ENCODE measurements at places on chromosomes 2 and 18.

DNA sequence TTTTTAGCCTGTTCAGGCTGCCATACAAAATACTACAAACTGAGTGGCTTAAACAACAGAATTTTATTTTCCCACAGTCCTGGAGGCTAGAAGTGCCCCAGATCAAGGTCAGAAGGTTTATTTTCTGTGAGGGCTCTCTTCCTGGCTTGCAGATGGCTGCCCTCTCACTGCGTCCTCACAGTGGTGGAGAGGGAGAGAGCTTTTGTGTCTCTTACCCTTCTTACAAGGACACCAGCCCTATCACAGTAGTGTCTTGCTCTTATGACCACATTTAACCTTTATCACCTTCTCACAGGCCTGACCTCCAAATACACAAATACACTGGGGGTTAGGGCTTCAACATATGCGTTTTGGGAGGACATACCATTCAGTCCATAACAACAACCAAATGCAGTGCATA is 11.7 kb downstream of the WDR7 start:
- no peak for DNase-seq

DNA sequence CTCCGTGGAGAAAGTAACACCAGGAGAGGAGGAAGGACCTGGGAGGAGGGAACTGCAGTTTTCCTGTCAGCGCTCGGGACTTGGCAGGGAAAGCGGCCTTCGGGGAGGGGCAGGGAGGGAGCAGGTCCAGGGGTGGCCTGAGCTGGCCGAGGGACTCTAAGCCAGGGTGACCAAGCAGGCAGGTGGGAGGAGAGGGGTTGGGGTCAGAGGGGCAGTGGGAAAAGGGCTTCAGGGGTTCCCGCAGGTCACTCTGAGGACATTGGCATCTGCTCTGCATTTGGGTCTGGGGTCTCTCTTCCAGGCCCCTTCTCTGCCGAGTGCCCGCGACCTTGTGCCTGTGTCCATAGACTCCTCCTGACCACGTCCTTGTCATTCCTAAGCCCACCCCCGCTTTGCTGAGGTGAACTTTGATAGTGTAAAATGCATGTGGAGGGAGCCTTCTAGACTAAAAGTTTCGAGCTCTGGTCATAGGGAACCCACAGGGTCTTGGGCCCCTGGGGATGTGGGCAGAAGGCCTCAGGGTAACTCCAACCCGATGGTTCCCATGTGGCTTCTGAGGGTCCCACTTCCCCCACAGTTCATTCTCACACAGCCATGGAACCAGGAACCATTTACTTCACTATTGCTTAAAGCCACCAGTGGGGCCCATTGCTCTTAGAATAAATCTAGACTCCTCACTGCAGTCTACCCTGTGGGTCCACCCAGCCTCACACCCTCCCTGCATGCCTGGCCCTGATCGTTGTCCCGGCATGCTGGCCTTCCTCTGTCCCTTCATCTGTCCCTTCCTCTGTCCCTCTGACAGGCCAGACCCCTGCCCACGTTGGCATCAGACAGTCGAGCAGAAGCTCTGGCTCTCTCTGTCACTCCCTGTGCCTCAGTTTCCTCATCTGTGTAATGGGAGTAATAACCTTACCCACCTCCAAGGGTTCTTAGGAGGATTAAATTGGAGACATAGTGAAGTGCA is 229.2 kb downstream of the SEPTIN10 start:
- DNase-seq = no peak

GRCh38 chr2:119857742-119858141 is 98.0 kb downstream of the PTPN4 start:
- no peak for DNase-seq

DNA sequence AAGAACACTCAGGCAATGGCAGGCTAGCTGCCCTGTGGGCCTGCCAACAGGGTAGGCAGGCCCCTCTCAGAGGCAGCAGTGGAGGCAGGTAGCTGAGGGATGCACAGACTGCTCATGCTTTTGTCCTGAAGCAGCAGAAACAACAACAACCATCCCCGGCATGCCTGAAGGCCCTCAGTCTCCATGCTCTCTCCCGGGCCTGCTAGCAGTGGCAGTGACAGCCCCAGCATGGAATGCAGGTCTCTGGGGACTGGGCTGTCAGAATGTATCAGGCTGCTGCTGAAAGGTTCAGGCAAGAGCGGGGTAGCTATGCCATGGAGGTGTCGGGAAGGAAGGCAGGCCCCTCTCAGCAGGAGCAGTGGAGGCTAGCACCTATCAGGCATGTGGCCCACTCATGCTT is 209.8 kb downstream of the KCNJ3 start:
- DNase-seq = no peak

DNA sequence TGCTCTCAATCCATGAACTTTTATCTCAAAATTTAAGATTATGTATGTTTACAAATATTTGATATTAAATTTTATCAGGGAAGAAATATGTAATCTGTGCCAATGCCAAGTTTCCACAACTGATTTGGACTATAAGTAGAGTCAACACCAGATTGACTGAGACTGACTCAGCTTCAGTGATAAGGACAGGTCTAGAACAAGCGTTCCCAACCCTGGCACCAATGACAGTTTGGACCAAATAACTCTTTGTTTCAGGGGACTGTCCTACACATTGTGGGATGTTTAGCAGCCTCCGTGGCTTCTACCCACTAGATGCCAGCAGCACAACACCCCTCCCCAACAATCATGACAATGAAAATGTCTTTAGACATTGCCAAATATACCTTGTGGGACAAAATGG is 165.3 kb downstream of the THADA start:
- no peak for DNase-seq

DNA sequence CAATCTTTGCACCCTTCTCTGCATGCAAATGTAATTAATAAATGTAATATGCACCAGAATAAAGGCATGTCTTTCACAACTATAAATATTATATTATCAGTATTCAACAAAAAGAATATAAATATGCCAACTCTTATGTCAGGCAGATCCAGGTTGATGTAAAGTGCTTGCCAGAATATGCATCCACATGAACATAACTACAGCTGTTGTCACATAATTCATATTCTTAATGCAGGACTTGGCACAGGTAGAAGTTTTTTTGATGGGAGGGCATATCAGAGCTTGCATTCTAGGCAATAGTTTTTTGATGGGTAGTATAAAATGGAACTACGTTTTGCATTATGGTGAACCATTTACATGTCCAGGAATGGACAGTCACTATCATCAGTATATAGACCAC is 544.3 kb downstream of the ZNF804A start:
- DNase-seq = no peak

GRCh38 chr2:29097569-29097968 is 17.6 kb upstream of the CLIP4 start:
- DNase-seq = no peak

DNA sequence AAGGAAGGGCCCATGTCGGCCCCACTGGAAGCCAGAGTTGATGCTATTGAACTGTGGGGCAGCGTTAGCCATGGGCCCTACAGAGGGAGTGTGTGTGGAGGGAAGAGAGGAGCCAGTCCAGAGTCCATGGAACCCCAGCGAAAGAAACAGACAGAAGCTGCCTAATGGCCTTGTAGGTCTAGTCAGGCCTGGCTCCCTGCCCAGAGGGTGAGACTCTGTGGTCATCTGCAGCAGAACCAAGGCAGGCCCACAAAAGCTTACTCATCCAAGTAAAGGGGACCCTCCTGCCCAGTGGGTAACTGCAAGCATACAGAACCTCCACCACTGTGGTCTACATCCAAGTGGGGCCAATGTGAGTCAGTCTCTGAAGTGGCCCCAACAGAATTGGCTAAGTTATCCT is 439.8 kb downstream of the TGIF1 start:
- no peak for DNase-seq

GRCh38 chr18:67010919-67011318 is 407.0 kb upstream of the CDH19 start:
- DNase-seq = no peak

DNA sequence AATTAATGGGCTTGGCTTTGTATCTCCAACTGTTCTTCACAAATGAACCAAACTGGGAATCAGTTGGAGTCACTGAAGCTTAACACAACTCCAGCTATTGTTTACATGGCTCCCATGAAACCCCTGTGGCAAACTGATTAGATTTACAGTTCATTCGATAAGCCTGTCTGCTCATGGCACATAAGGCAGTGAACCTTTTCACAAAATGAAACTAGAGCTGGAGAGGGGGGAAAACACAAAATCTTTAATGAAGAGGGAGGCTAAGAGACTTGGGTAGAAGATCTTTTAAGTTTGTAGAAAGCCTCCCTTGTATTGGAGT is 11.6 kb upstream of the ITGA6 start:
- no peak for DNase-seq

- DNase-seq = no peak
Observed at GRCh38 chr2:98731894-98732349, 990 bp upstream of the MGAT4A start.

DNA sequence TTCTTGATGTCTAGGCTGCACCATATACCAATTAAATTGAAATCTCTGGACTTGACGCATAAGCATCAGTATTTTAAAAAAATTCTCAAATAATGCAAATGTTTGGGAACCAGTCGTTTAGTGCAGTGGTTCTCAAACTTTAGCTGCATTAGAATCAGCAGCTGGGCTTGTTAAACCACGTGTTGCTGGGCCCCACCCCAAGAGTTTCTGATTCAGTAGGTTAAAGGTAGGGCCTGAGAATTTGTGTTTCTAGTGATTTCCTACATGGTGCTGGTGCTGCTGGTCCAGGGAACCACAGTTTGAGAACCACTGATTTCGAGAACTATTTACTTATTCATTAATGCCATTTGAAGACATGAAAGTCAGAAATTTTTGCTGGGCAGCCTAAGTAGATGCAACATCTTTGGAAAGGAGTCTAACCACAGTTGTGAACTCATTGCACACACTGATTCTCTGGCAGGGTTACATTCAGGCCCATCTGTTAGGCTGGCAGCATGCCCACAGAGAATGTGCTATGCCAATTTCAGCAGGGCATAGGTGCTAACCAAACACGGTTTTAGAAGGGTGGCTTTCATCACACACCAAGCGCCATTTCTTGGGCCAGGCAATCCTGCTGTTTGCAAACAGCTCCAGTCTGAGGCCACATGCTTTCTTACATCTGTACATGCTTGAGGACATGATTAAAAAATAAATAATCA is 26.4 kb upstream of the ATP5MC3 start:
- DNase-seq = no peak

DNA sequence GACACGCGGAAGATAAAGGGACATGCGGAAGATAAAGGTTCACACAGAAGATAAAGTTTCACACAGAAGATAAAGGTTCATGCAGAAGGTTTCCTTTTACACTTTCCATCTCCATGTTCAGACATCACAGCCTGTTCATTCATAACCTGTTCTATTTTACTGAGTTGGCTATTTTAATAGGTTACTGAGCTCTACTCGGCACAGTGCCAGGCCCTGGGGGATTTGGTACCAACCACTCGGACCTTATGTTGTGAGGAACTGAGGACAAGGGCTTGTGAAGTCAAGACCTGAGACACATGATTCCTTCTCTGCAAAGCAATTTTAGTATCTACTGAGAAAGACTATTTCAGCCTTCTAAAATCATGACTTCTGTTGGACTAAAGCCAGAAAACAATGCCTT is 75.0 kb upstream of the ALKAL2 start:
- DNase-seq = no peak

DNA sequence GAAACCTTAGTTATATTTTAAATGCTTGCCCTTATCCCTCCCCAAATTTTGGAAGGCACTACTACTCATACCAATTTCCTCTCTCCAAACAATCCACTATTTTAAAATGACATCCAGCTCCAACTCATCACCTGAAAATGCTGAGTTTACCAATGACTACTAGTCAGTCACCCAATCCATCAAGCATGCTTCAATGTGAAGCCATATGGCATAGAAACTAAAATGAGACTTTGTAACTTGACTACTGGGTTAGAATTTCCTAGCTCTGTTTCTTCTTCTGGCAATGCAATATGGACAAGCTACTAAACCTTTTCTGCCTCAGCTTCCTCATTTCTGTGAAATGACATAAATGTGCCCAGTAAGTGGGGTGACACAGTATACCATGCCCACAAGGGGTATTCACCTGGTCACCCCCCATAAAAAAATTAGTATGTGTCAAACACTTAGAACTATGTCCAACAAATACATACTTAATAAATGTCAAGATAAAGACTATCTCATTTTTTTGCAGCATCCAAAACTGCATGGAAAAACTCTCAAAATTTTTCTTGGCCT is 10.0 kb upstream of the STPG4 start:
- DNase-seq = no peak

- no peak for DNase-seq
Observed at GRCh38 chr2:133837441-133838094, 269.3 kb upstream of the NCKAP5 start.

DNA sequence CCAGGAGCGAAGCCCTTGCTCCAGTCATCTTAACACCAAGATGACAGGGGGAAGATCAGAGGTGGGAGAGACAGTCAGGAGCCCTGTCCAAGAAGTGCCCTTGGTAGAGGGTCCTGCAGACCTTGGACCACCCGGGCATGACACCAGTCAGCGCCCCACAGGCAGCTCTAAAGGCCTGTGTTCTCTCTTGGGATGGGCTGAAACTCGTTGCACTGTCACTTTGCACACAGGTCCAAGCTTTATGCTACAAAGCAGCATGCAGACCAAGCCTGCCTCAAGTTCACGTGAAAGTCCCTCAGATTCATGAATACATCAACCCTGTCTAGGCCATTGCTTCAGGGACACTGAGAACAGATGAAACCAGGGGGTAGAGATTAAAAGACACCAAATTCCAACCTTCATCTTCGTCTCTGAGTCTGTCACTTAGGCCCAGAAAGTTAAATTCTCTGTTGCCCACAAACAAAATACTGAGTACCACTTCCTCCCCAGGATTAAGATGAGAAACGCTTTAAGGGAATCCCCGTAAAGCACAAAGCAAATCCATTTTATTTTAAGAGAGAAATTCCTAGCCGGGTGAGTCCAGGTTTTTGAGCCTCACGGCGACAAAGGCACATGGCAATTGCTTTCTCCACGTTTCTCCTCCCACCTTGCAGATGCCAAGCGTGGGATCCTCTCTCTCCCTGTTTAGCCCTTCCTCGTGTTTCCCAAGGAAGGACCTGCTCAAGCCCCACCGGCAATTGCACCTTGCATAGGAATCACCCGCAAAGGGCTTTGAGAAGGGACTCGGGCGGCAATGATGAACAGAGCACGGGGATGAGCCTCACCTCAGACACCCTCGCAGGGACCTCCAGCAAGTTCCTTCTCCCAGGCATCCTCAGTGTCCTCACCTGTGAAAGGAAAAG is 75.0 kb upstream of the ID2 start:
- no peak for DNase-seq

GRCh38 chr18:63539904-63540510 is 2.2 kb upstream of the SERPINB12 start:
- DNase-seq = no peak

- no peak for DNase-seq
Observed at GRCh38 chr2:234029150-234029733, 21.3 kb upstream of the SPP2 start.

- no peak for DNase-seq
Observed at GRCh38 chr2:138432971-138433370, 68.6 kb upstream of the SPOPL start.

DNA sequence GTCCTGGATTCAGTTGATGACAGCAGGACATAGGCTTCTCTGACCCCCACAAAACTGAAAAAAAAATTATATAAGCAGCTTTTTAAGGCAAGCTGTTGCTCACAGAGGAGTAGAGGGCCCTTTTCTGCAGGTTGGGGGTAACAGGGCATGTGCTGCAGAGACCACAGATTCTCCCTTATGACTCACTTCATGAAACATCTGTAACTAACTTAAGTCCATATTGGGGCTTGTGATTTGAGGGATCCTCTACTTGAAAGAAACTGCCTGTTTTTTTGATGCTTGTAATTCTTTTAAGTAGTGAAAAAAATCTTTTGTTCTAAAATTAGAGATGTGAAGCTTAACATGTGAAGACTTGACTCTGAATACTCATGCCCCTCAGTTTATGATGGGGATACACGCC is 33.4 kb downstream of the XRCC5 start:
- DNase-seq = no peak

Measured in stimulated activated CD8-positive, alpha-beta memory T cell treated with anti-CD3 and anti-CD28 coated beads, Interleukin-4, amount 100 ng/mL, for 1 hour (primary cell).